ENCODE measurements at places on chromosomes 16 and 17.

GRCh38 chr16:14325502-14326401 is 254.6 kb downstream of the MRTFB start:
- no peak for DNase-seq

- no peak for DNase-seq
Measured at GRCh38 chr16:82699260-82699659, 72.5 kb downstream of the CDH13 start.

DNA sequence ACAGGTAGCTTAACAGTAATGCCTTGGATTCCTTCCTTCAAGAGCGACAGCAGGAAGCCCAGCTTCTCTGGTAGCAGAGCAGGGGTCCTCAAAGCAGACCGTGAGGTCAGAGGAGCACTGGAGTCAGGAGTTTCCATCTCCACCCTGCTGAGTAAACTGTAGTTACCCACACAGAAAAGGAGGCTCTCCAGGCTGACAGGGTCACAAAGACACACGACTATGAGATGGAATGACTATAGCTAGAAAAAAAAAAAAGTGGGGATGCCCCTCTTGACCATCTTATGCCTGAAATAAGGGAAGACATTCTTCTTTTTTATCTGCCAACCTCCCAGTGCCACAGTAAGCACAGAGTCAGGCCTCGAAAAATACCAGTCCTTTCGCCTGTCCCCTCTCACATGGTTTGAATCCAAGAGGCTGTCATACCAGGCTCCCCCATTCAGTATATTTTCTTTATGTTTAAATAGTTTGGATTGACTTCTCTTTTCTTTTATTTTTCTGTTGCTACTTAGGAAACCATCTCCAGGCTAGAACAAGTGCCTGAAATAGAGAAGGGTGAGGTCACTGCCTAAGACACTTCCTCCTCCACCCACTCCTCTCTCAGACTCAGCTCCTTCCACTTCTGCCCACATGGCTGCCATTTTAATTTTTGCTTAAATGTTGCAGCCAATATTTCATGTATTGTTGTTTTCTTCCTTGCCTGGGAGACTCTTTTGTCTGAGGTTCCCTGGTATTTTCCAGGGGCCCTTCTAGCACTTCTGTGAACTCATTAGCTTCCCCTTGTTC is 707.4 kb downstream of the MAF start:
- no peak for DNase-seq

DNA sequence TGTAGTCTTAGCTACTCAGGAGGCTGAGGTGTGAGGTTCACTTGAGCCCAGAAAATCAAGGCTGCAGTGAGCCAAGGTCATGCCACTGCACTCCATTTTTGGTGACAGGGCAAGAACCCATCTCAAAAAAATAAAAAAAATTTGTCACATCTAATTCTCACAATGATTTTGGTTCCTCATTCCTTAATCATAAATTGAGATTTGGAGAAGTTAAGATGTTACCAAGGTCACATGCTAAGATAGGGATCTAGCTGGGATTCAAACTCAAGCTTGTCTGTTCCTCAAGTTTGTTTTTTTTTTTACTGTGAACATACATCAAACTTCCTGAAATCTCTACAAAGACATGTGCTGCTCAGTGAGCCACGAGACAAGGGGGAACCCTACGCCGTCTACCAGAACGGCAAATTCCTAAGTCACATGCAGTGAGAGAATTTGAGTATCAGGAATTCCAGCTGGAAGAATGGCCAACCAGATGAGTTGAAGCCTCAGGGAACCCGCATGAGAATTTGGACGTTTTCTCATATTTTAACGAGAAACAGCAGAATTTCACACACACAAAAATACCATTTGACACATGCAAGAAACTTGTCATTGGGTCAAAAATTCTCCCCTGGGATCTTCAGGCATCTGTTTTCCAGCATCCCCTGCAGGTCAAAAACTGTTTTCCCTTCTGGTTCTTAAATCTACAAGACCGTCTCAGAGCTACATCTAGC is 414.1 kb upstream of the GOT2 start:
- no peak for DNase-seq

GRCh38 chr17:70608193-70608592 is 438.9 kb downstream of the KCNJ2 start:
- no peak for DNase-seq

- DNase-seq = no peak
Measured at GRCh38 chr16:78594191-78594590, 494.7 kb downstream of the WWOX start.

GRCh38 chr17:63156986-63157385 is 191.0 kb downstream of the TANC2 start:
- no peak for DNase-seq

DNA sequence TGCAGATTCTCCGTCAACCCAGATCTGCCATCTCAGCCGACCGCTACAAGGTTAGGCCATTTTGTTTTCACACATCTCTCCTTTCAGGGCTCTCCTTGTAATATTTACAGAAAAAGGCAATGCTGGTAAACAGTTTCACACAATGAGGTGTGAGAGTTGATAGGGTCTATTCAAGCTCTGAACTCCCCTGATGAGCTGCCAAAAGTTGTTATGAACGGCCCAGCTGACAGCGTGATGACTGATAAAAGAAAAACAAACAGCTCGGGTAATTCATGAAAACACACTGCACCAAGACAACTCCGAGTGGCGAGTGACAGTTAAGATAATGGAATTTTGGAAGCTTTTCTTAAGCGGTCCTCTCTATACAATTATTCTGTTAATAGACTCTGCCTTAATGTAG is 68.1 kb upstream of the IRX5 start:
- DNase-seq = no peak

- no peak for DNase-seq
Measured at GRCh38 chr17:55417411-55418268, 4.0 kb downstream of the MMD start.

GRCh38 chr17:43439041-43439440 is 40.2 kb downstream of the ARL4D start:
- DNase-seq = no peak

DNA sequence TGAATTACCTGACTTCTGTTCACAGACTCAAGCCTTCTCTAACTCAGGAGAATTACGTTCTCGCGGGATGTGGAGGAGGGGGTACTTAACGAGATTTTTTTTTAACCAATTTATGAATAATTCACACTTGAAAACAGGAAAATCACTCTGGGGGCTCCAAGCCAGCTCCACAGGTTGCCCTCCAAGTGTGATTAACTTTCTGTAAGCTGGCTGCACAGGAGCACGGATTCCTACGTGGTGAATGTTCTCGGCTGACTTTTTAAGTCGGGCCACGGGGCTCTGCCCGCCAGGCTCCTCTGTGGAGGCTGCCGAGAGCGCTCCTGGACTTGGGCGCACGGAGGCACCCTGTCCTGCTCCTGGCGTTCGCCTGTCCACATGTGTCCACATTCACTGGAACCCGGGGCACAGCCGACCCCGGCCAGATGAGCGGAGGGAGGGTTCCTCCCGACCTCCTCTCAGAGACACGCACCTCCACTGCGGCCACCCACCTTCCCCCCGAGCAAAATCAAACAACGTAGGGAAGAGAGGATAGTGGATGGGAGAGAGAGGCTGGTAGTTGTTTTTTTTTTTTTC is 147.1 kb upstream of the CHMP6 start:
- DNase-seq = no peak

- DNase-seq = no peak
Measured at GRCh38 chr16:9114112-9114511, 22.7 kb downstream of the HAPSTR1 start.

DNA sequence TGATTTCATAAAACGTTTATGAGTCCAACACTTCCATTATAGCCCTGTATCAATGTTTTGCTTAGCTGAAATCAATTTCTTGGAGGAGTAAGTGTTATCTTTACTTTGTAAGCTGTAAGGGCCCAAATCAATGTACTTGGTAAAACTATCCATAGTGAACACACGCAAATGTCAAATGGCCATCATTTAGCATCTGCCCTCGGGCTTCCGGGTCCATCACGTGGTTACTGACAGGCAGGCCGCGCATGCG is 687 bp upstream of the NARF start:
- no peak for DNase-seq

DNA sequence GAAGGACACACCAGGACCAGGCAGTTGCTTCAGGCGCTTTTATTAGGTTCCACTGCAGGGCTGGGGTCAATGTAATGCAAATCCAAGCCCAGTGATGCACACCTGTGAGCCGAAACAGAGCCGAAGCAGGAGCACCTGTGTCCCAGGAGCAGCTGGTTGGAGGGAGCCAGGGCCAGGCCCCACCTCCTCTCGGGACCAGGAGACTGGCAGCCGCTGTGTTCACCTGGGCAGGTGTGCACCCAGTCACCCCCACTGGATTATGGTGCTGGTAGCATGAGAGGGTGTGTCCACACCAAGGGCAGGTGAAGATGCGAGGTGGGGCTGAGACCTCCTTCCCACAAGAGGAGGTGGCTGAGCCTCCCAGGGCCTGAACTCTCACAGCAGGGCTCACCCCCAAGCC is 4.7 kb upstream of the FAAP100 start:
- no peak for DNase-seq

GRCh38 chr17:81910840-81911276 is 341 bp downstream of the PCYT2 start:
- no peak for DNase-seq

DNA sequence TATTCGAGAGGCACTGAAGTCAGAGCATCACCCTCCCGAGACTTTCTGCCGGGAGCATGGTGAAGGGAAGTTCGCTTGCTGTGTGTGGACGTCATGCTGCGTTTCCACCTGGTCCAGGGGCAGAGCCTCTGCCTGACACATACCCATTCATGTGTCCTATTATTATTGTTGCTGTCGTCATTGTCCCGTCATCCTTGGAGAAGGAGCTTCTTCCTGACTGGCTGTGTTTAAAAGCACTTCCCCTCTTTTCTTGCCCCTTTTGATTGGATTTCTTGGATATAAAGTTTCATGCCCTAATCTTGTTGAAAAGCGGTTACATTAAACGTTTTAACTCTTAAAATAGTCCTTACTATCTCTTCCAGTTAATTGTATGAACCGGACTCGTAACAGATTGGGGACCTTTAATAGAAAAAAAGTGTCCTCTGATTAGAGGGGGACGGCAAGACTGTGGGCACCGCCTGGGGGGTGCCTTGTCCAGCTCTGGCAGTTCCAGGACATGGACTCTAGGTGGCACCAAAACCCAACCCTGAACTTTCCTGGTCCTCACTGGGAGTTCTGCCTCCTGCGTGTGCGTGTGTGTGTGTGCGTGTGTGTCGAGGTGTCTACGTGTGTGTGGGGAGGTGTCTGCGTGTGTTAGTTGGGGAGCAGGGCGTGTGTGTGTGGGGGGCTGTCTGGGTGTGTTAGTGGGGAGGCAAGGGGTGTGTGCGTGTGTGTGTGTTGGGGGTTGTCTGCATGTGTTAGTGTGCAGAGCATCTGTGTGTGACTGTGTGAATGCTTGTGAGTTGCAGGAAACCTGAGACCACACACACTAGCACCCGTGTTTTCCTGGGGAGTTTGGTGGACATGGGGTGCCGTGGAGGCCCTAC is 133.3 kb upstream of the CIBAR2 start:
- DNase-seq = peak; percentile 41

- DNase-seq = no peak
Measured at GRCh38 chr17:1608676-1609075, 20.0 kb downstream of the SLC43A2 start.

DNA sequence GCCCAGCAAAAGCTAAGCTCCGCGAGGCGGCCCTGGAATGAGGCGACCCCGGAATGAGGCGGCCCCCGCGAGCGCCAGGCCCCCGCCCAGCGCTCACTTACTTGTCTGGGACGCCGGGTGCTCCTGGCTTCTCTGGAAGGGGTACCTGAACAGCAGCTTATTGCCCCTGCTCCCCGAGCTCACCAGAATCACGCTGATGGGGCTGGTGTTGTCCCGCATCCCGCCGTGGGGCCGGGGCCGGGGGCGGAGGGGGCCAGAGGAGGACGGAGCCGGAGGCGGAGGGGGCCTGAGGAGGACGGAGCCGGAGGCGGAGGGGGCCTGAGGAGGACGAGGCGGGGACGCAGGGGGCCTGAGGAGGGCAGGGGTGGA is 440 bp downstream of the NPRL3 start:
- DNase-seq = peak; percentile 15

- DNase-seq = peak; percentile 80
Measured at GRCh38 chr17:68291836-68292688, 767 bp downstream of the ARSG start.

DNA sequence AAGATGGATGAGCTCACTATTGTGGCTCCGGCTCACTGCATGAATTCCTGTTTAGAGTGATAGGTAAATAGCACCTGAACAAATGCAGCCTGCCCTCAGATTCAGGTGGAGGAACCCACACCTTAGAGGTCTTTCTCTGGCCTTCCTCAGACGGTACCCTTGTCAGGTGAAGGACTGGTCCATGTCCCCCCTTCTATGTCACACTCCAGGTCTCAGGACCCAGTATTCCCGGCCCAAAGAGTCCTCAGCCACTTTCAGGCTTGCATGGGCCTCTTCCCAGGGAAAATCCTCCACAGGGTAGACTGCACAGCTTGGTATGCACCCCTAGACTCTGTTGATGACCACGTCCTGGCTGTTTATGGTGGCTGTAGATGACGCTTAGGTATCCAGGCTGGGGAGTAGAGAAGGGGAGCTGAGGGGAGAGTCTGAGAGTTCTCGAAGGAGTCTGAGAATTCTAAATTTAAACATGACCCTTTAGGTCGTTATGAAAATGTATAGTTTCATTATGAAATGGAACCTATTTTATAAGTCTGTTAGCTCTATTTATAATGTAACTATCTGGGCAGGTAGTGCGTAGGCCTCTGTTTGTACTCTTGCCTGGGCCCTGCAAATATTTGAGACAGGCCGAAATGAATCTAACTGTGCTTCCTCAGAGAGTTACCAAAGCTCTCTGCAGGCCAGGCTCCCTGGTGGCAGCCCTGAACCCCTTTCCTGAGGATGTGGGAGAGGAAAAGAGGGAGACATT is 32.5 kb upstream of the CCR7 start:
- DNase-seq = no peak

- DNase-seq = no peak
Measured at GRCh38 chr17:78416791-78417530, 38.5 kb downstream of the PGS1 start.

- DNase-seq = no peak
Measured at GRCh38 chr17:78785663-78786057, 3.6 kb upstream of the CYTH1 start.

- no peak for DNase-seq
Measured at GRCh38 chr16:85992359-85992758, 93.4 kb downstream of the IRF8 start.

DNA sequence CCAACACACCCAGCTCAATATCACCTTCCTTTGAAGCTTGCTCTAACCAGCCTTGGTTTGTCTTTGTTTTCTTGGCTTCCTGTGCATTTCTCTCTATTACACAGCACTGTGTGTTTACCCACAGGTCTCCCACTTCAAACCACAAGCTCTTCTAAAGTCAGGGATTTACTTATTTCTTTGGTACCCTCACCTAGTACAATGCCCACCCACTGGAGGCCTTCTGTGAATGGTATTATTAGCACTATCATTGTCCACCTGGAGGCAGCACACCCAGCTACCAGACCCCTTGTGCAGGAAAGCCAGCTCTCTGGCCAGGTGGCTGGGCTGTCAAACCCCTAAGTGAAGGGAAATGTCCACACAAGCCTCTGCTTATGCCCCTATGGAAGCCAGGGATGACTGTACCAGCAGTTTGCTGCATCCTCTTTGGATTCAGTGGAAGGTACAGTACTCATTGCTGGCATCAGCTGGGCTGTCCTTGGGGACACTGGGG is 9.4 kb upstream of the TOP2A start:
- no peak for DNase-seq

Data from effector CD8-positive, alpha-beta T cell (primary cell).